BE2C (cell line): ENCODE measurements at places on chromosomes 4 and X.
A peak's percentile ranks its signal among the peaks of the same experiment; 100 is the strongest.

DNA sequence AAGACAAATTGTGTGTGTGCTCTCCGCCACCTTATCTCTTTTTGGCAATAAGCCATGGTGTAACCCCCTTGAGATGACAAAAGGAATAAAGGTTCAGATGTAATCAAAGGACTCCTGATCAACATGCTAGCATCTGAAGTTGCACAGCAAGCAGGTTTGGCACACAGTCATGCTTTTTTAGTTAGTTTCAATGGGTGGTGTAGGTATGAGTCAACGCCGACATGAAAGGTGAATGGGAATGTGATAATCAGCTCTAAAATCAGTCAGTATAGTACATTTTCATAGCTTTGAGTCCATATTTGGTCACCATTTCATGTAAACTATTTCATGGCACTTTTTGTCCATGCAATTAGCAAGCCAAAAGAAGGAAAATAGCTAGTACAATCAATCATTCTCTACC lies 50.4 kb upstream of the ETNPPL start:
- DNase-seq: no peak

DNA sequence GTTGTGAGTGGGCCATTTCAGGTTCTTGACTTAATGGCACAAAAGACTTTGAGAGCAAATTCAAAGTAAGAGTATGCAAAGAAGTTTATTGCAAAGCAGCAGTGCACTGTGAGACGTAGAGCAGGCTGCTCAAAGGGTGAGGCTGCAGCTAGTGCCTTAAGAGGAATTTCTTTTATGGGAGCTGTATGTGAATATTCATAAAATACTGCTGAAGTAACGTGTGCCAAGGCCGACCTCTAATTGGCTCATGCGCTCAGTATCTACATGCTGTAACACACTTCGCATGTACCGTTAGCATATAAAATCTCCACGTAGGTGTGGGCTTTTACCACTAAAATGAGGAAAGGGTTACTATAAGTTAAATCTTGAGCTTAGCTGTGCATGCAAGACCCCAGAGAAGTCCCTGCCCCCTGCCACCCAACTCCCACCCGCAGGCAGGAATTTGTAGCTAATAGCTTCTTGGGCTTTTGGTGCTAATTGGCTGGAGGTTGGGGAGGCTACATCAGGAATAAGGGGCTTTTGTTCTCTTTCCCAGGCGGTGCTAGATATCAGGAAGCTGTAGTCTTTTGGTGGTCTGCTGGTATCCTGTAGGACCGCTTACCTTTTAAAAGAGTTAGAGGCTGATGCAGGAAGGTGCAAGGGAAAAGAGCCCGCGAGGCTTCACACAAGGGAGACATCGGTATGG lies 47.6 kb downstream of the FSTL5 start:
- DNase-seq: no peak

DNA sequence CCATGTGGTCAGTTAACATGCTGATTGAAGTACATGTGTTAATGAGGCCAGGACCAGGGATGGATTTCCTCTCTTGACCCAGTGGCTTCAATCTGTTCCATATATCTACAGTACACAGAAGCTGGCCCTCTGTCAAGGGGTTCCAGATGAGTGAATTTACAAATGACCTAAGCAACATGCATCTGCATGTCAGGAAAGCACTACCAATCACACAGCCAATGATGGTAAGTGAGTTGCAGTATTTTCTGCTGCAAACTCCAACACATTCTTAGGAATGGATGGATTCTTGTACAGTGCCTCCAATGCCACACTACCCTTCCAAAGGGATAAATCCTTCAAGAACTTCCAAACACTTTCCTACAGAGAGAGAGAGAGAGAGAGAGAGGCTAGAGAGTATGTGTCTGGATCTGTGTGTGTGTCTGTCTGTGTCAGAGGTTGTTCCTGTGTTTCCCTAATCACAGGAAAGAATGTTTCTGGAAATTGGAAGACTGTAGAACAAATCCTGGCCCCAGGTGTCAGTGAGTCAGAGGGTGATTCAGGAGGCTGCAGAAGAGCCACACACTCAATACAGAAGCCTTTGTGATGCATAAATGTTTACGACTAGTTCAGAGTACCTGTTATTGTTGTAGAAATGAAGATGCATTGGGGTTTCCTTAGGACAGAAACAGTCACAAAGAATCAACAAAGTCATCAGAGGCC lies 107.5 kb downstream of the GUCY2F start:
- no peak for DNase-seq

DNA sequence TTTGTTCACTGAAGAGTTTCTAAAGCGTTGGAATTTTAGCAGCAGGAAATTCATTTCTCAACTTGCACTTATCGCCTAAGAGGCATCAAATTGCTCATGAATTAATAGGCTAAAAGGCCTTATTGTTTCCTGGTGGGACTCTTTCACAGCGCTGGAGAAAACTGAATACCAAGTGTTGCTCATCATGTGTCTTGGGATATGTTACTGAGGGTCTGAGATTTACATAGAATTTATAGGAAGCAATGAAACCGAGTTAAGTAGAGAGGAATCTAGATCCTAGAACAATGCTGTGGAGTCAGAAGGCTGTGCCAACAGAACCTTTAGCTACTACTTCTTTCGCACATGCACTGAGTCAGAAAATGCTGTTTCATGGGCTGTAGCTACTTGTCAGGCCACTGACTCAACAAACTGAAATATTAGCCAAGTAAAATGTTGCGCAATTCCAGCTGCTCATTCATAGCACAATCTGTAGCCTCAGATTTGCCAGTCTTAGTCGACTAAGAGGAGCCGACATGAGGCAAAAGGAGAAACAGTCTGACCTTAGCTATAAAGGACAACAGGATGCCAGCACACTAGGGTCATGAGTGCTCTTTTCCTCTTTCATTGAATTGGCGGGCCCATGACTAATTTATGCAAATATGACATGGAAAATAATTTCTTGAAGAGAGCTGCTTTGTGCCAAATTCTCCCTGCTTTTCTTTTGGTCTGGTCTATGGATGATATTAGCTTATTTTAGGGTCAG lies 35.9 kb upstream of the CXCL8 start:
- DNase-seq: no peak

- DNase-seq: no peak
These were observed 502.9 kb downstream of the ANKRD50 start for GRCh38 chr4:124209626-124210025.

- DNase-seq: no peak
These were observed 162.7 kb upstream of the CPXCR1 start for GRCh38 chrX:88584283-88584682.

GRCh38 chr4:119002476-119002875 lies 113.8 kb downstream of the SYNPO2 start:
- no peak for DNase-seq

- DNase-seq: no peak
These were observed 426 bp downstream of the PORCN start for GRCh38 chrX:48509245-48509590.

GRCh38 chr4:100366213-100366612 lies 151.6 kb downstream of the EMCN start:
- DNase-seq: no peak

GRCh38 chrX:7272346-7272745 lies 124.4 kb upstream of the PUDP start:
- no peak for DNase-seq

GRCh38 chr4:148341980-148342800 lies 100.0 kb downstream of the NR3C2 start:
- DNase-seq: no peak

DNA sequence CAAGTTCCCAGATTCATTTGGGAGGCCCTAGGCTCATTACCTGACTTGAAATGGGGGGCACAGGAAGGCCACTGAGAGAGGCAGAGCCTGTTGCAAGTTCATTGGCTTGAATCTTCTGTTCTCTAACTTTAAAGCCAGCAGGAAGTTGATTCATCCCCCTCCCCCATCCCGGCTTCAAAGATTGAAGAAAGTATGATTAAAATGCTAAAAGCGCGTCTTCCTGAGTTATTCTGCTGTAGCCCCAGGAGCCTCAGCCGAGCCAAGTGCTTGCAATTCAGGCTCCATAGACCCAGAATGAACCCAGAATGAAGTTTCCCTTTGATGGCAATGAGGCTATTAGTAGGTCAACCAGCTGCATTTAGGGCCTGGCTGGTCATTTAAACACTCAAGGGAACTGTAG lies 14.7 kb downstream of the CHST7 start:
- DNase-seq: no peak

GRCh38 chrX:152929898-152930297 lies 32.0 kb downstream of the ZNF185 start:
- no peak for DNase-seq

- no peak for DNase-seq
These were observed 10.9 kb downstream of the SMARCA1 start for GRCh38 chrX:129512409-129512808.

- DNase-seq: no peak
These were observed 18.7 kb downstream of the SEPSECS start for GRCh38 chr4:25141592-25141991.

- DNase-seq: peak; percentile 57
These were observed 155.8 kb downstream of the ANTXR2 start for GRCh38 chr4:79917246-79917645.

- DNase-seq: no peak
These were observed 725.7 kb downstream of the FSTL5 start for GRCh38 chr4:161438096-161438495.

GRCh38 chr4:81565142-81565870 lies 93.6 kb upstream of the RASGEF1B start:
- DNase-seq: no peak

DNA sequence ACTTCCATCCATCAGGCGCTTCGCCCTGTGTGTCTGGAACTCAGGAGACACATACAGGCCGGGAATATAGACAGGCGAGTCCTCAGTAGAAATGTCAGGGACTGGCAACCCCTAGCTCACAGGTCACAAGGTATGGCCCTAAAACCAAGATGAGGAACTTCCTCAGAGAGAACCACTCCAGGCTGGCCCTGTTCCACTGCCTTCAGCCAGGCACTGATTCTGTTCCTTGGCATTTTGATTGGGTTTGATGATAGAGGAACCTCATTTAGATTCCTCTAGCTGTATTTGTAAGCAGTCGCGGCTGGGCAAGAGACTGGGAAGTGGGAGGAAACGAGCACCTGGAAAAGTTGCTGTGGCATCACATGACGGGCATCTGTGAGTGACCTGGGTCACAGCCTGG lies 8.1 kb downstream of the HPSE start:
- no peak for DNase-seq

DNA sequence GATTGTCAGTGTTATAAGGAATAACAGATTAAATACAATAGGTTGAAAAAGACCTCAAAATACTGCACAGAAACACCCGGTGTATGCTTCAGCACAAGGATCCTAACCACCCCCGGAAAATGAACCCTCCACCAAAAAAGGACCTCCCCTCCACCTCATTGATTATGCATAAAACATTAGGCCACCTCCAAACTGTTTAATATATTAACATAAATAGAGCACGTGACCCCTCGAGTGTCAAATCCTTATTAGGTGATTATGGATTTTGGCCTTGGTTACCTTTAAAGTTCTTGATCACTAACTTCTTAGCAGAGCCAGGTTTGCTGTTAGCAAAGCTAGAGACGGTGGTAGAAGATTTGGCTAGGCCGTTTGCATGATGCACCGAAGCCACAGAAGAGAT lies 958 bp downstream of the CUL4B start:
- no peak for DNase-seq

DNA sequence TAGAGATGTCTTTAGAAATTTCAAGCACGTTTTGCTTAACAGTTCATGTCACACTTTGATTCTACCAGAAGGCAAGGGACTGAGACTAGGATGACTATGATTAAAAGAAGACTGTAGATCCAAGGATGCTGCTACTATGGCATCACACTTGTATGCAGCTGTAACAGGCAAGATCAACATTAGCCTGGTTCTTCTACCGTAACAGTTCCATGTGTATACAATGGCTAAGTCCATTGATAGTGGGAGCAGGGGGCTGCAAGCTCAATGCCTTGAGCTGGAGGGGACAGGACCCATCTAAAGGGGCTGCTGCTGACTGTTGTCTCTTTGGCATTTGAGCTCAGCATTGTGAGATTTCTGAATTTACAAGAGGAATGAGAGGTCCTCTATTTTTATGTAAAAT lies 212.0 kb downstream of the APBB2 start:
- DNase-seq: no peak

- DNase-seq: no peak
These were observed 31.1 kb downstream of the FGFRL1 start for GRCh38 chr4:1042352-1043055.

GRCh38 chr4:168584321-168584771 lies 87.5 kb downstream of the PALLD start:
- no peak for DNase-seq

DNA sequence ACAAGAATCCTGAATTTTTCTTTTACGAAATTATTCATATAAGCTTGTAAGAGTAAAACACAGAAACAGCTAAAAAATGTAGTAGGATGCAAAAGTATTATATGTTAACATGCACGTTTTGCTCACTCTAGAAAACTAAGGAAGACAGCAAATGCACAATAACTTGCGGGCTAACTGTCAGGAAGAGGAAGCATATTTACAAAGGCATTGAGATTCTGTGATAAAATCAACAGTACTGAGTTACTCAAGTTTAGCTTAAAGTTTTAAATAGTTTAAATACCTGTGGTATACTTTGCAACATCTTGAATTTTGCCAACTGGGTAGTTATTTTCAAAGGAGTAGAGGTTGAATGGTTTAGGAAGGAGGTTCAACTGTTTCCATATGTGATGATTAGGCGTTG lies 37.0 kb downstream of the SH2D1A start:
- DNase-seq: no peak

- no peak for DNase-seq
These were observed 12.1 kb downstream of the HEPH start for GRCh38 chrX:66176134-66176533.

GRCh38 chrX:19739683-19740082 lies 147.7 kb downstream of the SH3KBP1 start:
- peak; percentile 49 for DNase-seq

- DNase-seq: no peak
These were observed 1199.1 kb downstream of the ADGRL3 start for GRCh38 chr4:62399242-62399641.

DNA sequence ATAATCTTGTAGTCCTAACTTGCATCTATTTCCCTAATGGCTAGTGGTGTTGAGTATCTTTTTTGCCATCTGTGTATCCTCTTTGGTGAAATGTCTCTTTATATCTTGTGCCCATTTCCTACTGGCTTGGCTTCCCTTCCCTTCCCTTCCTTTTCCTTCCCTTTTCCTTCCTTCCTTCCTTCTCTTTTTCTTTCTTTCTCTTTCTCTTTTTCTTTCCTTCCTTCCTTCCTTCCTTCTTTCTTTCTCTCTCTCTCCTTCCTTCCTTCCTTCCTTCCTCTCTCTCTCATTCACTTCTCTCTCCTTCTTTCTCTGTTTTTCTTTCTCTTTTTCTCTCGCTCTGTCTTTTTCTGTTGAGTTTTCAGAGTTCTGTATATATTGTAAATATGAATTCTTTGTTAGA lies 61.5 kb upstream of the SLC4A4 start:
- DNase-seq: no peak

- DNase-seq: no peak
These were observed 77.9 kb upstream of the GNPDA2 start for GRCh38 chr4:44804301-44804700.

DNA sequence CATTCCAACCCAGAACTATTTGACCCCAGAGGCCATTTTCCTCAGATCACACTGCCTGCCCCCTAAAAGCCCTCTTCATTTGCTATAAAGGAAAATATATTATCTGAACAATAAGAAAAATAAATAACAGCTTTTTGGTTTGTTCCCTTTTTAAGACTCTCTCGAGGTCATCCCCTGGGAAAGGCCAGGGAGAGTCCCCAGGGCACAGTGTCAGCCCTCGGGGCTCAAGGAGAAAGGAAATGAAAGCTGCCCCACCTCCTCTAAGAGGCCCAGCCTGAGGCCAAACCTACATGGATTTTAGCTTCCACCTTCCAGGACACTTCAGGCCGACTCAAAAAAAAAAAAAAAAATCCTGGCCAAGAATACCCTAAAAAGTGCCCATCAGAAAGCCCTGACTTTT lies 97.6 kb downstream of the SH3KBP1 start:
- no peak for DNase-seq
